ENCODE measurements at places on chromosomes 5 and 9.

DNA sequence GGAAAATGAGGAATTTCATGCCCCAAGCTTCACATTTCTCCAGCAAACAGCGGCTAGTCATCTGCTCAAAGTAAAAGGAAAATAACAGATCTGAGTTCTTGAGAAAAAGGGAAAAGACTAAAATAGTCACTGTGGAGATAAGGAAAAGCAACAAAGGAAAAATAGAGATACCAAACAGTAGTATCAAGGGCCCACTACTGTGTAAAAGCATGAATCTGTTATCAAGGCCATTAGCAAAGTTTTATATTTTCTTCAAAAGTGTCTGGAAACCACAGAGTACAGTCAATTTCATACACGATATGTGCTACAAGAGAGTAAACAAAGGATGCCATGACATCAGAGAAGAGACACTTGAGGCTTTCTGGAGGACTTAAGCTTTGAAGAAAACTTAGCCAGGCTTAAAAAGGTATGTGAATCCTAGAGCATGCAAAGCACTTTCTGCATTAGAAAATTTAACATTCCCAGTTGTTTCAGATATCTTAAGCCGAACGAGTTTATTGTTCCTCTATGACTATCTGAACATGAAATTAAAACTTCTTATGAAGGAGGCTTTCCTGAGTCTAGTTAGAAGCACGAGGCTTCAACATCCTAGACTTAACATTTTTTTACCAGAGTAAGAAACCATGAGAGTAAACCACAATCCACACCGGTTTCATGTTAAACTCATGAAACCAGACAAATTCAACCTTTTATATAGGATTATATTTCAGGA is 1.2 kb downstream of the TTC33 start:
- DNase-seq = peak; percentile 62

- DNase-seq = no peak
These were observed 180.5 kb upstream of the TUT7 start for GRCh38 chr9:86534572-86535258.

GRCh38 chr9:133529457-133529856 is 4.7 kb upstream of the MYMK start:
- no peak for DNase-seq

DNA sequence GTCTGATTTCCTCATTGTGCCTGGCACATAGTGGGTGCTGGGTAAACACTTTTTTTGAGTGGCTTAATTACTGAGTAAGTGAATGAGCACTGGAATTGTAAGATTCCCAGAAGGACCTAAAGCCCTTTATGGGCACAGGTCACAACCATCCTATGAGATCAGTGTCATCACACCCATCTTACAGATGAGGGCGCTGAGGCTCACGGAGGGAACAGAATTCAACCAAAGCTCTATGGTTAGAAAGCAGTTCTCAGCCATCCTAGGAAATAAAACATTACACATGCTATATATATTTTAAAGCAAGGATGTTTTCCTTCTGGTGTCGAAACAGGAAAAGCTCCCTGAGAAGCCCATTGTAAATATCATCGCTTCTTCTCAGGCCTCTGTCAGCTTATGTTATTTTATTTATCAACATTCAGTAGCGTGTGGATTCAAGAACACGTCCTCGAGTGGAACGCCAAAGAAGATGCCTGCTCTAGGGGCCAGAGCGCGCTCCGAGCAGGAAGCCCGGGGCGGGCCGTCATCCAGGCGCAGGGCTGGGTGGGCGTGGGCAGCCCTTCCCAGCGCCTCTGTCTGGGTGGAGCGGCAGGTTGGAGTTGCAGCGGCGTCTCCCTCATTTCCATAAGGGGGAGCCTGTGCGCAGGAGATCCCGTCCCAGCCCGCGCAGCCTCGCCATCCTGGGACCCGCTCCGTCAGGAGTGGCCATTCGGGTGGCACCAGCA is 155.8 kb upstream of the SMIM23 start:
- DNase-seq = no peak

DNA sequence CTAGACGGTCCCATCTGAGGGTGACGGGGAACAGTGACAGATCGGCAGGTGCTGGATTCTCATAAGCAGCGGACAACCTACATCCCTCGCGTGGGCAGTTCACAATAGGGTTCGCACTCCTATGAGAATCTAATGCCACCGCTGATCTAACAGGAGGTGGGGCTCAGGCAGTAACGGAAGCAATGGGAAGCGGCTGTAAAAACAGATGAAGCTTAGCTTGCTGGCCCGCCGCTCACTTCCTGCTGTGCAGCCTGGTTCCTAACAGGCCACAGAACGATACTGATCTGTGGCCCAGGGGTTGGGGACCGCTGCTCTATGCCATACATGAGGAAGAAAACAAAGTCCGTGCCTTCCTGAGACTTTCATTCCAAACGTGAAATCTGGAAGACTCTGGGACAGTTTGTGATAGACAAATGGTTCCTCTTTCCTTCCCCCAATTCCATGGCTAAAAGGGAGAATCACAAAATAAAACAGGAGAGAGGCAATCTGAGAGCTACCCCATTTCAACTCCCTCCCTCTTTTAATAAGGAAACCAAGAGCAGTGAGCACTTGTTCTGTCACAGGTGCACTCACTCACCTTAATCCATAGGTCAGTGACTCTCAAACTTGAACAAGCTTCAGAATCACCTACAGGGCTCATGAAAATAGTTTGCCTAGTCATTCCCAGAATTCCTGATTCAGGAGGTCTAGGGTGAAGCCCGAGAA is 12.1 kb downstream of the PDCL start:
- DNase-seq = peak; percentile 45

- no peak for DNase-seq
These were observed 5.2 kb downstream of the FCN2 start for GRCh38 chr9:134885679-134886412.

DNA sequence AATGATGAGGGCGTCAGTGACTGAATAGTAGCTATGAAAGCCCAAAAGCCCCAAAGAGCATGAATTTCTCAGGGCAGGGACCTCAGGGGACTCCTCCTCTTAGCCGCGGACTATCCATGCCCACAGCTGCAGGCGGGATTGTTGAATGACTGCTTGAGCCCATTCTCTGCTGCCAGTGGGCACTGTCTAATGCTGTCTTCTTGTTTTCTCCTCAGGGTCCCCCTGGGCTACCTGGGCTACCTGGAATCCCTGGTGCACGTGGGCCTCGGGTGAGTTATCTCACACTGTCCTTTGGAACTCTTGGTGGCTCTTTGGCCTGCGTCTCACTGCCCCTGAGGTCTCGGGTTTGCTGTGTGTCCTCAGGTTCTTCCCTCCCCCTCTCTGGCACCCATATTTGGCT is 22.7 kb downstream of the COL27A1 start:
- no peak for DNase-seq

- no peak for DNase-seq
These were observed 103.8 kb upstream of the SMC2 start for GRCh38 chr9:103990311-103990710.

DNA sequence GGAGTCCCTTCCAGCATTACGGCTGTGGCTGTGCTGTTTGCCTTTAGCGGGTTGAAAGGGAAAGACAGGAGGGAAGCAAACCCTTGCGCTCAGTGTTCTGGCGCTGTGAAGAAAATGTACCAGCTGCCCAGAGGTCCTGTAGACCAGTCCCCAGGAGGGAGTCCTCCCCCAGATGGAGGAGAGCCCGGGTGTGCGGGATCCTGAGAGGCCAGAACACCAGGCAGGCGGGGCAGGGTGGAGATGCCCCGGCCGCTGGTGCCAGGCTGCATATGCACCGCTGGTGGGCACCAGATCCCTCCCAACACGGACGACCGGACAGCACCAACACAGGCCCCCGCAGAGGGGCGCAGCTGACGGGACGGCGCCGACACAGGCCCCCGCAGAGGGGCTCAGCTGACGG is 37.2 kb upstream of the SLC9A3 start:
- DNase-seq = no peak
